Activated naive CD4-positive, alpha-beta T cell treated with anti-CD3 and anti-CD28 coated beads for 36 hours (primary cell): ENCODE measurements at places on chromosomes 6 and 20. TPM values are rescaled to one million over a fixed set of nuclear protein-coding genes. Genes with fewer than 3 reads are reported as not detected.

AIF1 gene
- total RNA-seq = 129 TPM

MCCD1 gene
- total RNA-seq = not detected

PDCD2 gene
- total RNA-seq = 109 TPM

SLC16A10 gene
- total RNA-seq = 8.1 TPM

ABHD16B gene
- not detected for total RNA-seq

ADTRP gene
- 49.4 TPM for total RNA-seq

OR2B6 gene
- not detected for total RNA-seq

GRCh38 chr6:163738725-163739407 is 324.3 kb downstream of the QKI start:
- DNase-seq = no peak

GRCh38 chr6:51753635-51754034 is 333.8 kb downstream of the PKHD1 start:
- peak; percentile 15 for DNase-seq

DNA sequence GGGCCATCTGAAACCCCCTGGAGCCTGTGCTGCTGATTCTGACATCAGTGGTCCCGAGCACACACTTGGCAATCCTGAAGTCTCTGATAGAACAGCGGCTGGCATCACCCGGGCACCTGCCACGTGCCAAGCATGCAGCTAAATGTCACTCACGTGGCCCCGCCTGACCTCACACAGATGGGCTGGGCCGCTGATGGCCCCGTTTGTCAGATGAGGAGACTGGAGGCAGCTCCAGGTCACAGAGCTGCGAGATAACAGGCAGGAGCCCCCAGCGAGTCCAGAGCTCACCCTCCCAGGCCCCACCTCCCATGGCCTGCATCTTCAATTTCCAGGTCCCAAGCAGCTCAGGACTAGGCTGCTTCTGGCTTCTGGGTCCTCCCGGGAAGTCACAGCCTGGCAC is 67.2 kb downstream of the YTHDF1 start:
- no peak for DNase-seq

GRCh38 chr20:16098890-16099639 is 474.2 kb downstream of the KIF16B start:
- no peak for DNase-seq

DNA sequence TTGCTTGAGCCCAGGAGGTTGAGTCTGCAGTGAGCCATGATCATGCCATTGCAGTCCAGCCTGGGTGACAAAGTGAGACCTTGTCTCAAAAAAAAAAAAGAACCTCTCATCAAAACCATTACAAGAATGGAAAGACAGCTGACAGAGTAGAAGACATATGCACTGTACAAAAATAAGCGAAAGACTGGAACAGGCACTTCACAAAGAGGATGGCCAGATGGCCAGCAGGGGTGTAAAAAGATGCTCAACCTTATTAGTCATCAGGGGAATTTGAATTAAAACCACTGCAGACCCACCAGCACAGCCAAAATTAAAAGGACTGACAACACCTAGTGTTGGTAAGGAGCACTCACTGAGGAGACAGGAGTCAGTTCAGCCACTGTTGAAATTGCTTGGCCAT is 13.5 kb upstream of the TAF4 start:
- DNase-seq = no peak

DNA sequence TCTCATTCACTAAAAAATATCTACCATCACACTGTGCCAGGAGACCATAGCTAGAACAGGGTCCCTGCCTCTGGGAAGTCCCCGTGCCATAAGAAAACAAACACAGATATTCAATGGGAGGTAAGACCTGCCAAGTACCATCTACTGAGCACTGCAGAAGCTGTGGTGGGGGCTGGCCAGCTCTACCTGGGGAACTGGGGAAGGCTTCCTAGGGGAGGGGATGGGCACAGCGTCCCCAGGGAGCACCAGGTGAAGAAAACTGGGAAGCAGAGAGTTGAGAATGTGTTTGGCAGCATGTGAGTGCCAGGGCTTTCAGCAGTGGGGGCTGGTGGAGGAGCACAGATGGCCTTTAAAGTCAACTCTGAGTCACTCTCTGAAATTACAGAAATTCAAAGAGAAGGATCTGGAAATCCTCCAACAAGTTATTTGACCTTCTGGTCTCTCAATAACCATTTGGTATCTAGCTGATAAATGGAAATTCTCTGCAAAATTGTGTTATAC is 85.2 kb downstream of the SHLD1 start:
- peak; percentile 29 for DNase-seq

GRCh38 chr6:27624694-27625262 is 151.9 kb upstream of the ZNF184 start:
- DNase-seq = no peak

DNA sequence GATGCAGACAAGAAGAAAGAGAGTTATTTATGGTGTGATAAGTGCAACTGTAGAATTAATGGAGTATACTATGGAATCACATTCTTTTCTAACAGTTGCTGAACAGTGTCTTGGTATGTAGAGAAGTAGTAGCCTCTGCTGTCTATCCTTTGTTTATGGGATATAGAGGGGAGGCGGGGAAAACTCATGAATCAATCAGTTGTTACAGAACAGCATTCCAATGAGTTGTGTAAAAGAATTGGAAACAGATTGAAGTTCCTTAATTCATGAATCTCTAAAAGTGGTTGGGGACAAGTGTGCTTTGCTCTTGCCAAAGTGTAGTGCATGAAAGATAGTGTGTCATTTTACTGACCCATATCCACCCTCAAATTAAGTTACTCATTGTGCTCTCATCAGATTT is 77.7 kb downstream of the FLRT3 start:
- DNase-seq = no peak

DNA sequence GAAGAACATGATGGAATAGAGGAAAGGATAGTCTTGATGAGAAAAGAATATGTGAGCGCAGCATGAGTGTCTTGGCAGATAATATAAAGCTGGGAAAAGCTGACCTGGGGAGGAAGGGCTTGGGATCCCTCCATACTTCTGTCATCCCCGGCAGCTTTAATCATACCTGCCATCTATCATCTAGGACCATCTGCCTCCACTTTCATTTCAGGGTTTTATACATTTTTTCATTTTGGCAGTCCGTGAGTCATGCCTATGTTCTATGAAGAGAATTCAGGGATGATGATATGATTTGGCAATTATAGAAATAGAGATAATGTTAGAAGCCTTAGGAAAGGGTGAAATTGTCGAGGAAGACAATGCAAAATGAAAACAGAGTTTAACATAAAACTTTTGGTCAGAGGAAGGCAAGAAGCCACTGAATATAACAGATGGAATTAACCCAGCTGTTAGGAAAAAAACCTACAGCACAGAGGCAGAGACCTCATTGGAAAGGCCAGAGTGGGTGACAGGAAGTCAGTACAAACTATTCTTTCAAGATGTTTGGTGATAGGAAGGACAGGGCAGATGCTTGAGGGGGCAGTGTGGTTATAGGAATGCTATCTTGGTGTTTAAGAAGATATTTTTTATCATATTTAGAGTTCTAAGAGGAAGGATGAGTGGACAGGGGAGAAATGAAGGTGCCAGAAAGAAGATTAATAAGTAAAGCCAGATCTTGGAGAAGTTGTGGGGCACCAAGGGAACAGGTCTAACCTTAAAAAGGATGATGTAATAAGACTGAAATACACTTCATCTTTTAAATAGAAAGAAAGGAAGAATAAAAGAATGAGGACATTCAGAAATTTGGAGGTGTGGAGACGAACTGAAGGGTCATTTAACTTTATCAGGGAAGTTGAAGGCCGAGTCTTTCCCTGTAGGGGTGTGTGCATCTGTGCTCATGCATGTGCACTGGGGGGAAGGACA is 37.8 kb downstream of the MARCKS start:
- DNase-seq = no peak

- peak; percentile 37 for DNase-seq
Measured at GRCh38 chr6:43070028-43070632, 6.0 kb upstream of the PTK7 start.

GRCh38 chr6:167532410-167533288 is 207.8 kb downstream of the TTLL2 start:
- no peak for DNase-seq

GRCh38 chr20:62238569-62239277 is 402 bp downstream of the OSBPL2 start:
- no peak for DNase-seq

DNA sequence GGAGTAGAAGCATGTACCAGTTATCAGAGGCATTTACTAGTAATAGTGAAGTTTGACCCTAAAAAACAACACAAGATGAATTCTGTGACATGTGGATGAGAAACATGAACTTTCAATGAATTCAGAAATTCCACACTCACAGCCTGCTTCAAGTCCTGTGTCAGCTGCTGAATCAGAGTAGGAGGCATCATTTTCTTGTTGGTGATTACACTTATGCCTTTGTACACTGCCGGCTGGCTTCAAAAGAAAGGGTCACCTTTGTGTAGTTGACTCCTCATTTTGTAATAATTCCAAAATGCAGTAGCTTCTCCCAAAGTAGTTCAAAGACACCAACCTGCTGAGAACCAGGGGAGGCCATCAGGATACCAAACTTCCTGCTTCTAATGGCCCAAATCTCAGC is 165.5 kb downstream of the BACH2 start:
- DNase-seq = no peak
